ENCODE measurements at places on chromosomes 11 and 22. TPM values are rescaled to one million over a fixed set of nuclear protein-coding genes. Genes with fewer than 3 reads are reported as not detected.

DNA sequence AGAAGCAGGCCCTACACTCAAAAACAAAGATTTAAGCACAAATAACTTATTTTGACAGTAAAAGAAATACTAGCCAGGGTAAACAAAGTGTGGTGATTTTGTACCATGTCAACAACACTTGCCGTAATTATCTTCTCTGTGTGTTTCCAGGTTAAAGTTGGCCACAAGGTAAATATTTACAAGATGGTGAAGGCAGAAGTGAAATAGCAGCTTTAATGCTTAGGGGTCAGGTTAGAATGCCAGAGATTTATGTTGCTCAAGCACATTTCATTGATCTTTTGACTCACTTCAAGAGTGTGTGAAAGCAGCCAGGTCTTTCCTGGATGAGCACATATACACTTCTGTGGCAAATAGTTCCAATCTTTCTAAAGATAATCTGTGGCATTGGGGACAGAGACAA, 270.2 kb upstream of the LUZP2 start:
- H3K36me3 ChIP-seq = no peaks in the 10 kb centered on the region
- no peak for DNase-seq
- no peaks in the 10 kb centered on the region for H3K27me3 ChIP-seq
- H3K27ac ChIP-seq = no peak overlapping the region

- peaks cover 5% of the 10 kb centered on the region for H3K4me1 ChIP-seq
- no peak overlapping the region for H3K4me3 ChIP-seq
- H3K27me3 ChIP-seq = no peaks in the 10 kb centered on the region
- DNase-seq = no peak
Measured at GRCh38 chr22:19214078-19214473, 35.5 kb upstream of the SLC25A1 start.

- no peak for DNase-seq
- no peaks in the 10 kb centered on the region for H3K36me3 ChIP-seq
- peak overlapping the region; percentile 51 for H3K4me3 ChIP-seq
- no peaks in the 10 kb centered on the region for H3K27me3 ChIP-seq
- H3K4me1 ChIP-seq = peaks cover 8% of the 10 kb centered on the region
Measured at GRCh38 chr11:2995031-2995561, 3.0 kb upstream of the NAP1L4 start.

DNA sequence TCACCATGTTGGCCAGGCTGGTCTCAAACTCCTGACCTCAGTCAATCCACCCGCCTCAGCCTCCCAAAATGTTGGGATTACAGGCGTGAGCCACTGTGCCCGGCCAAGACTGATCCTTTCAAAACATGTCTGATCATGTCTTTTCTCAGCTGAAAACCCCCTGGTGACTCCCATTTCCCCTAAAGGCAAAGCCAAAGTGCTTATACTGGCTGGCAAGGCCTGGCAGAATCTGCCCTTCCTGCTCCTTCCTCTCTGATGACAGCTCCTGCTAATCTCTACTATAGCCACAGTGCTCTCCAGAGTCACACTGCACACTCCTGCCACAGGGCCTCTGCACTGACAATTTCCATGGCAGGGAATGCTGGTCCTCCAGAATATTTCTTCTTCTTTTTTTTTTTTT, 2.6 kb upstream of the MCHR1 start:
- no peak overlapping the region for H3K27ac ChIP-seq
- DNase-seq = no peak
- peaks cover 29% of the 10 kb centered on the region for H3K27me3 ChIP-seq
- H3K4me3 ChIP-seq = no peak overlapping the region
- H3K4me1 ChIP-seq = peaks cover 21% of the 10 kb centered on the region

- no peak overlapping the region for H3K4me3 ChIP-seq
- no peak overlapping the region for H3K27ac ChIP-seq
- peaks cover 56% of the 10 kb centered on the region for H3K4me1 ChIP-seq
- H3K27me3 ChIP-seq = no peaks in the 10 kb centered on the region
- H3K36me3 ChIP-seq = peaks cover 20% of the 10 kb centered on the region
Measured at GRCh38 chr11:61150706-61151544, 10.3 kb downstream of the VPS37C start.

DNA sequence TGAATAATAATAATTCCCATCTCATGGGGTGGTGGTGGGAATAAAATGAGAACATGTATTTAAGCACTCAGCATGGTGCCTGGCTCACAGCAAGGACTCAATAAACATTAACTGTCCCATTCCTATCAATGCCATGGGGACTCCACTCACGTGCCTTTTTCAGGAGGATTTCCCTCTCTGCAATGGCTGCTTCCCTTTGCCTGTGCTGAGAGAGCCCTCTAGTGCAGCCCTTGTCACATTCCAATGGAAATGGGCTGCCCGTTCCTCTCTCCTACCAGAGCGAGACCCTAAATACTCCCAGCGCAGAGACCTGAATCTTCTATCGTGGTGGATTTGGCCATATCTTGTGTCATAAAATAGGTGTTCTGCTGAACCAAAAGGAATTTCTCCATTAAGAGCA, 621.5 kb upstream of the B3GAT1 start:
- DNase-seq = peak; percentile 29
- no peak overlapping the region for H3K4me3 ChIP-seq
- H3K27ac ChIP-seq = no peak overlapping the region
- no peaks in the 10 kb centered on the region for H3K4me1 ChIP-seq

DNA sequence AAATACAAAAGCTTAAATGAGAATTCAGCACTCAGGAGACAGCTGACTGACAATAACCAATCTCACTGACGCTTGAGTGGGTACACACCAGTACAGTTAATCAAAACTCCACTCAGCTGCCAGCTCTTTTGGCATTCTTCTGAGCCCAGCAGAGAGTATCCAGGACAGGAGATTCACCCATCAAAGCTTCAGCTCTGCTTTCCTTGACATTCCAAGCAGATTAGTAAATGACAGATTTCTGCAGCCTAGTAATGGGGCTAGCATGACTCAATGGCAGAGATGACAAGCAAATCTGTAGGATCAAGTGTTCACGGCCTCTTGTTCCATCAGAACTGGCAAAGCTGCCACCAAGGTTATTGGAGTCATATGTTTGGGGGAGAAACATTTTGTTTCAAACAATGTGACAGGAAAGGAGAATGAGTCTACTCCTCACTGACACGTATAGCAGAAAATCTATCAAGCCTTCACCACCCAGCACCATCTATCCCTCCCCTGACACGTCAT, 420.0 kb downstream of the DYNC2H1 start:
- H3K4me3 ChIP-seq = no peak overlapping the region
- no peaks in the 10 kb centered on the region for H3K36me3 ChIP-seq
- no peaks in the 10 kb centered on the region for H3K4me1 ChIP-seq
- no peak overlapping the region for H3K27ac ChIP-seq
- no peaks in the 10 kb centered on the region for H3K27me3 ChIP-seq
- DNase-seq = no peak

DNA sequence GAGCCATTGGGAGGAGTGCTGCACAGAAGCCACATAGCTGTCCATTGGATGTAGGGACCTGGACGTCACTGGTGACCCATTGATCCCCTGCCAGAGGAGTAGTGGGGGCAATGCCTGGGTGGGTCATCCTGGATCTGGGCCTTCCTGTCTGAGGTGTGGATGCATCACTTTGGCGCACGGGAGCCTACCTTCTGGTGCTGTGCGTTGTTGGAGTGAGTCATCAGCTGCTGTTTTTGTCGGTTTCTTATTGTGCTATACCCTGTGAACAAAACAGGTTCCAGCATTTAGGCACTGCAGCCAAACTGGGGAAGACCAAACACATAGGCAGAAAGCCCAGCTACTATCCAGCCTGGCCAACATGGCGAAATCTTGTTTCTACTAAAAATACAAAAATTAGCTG, 3.2 kb downstream of the TAF6L start:
- peaks cover 16% of the 10 kb centered on the region for H3K36me3 ChIP-seq
- H3K4me1 ChIP-seq = peaks cover 27% of the 10 kb centered on the region
- peak overlapping the region; percentile 59 for H3K4me3 ChIP-seq
- no peak overlapping the region for H3K27ac ChIP-seq
- H3K27me3 ChIP-seq = no peaks in the 10 kb centered on the region
- DNase-seq = no peak

DNA sequence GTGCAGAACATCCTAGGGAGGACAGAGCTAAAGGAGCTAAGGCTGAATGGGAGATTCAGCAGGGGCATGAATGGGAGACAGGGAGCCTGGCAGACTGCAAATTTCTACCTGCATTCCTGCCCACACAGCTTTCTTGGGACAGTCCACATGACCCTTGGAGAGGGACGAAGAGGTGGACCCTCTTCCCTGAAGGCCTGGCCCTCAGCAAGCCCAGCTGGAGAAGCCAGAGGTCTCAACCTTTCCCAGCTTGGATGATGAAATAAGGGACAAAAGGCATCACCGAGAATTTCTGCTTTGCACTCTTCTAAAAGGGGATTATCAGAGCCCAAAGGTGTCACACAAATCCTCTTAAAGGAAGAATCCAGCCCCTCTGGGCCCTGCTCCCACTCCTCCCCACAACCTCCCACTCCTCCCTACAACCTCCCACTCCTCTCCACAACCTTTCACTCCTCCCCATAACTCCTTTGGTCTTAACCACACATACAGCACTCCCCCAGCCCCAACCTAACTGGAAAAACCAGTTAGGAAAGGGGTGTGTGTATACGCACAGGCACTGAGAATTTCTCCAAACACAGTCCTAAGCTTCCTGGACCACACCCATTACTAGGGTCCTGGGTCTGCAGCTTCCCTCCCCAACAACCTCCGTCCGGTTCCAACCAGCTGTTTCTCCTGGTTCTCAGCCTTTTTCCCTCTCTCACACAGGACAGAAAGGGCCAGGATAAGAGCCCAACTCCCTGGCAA, 38.4 kb downstream of the RPL27A start:
- DNase-seq = no peak
- peak overlapping the region; percentile 90 for H3K27ac ChIP-seq
- H3K36me3 ChIP-seq = peaks cover 10% of the 10 kb centered on the region
- no peak overlapping the region for H3K4me3 ChIP-seq
- H3K4me1 ChIP-seq = peaks cover 35% of the 10 kb centered on the region

- no peaks in the 10 kb centered on the region for H3K36me3 ChIP-seq
- H3K4me3 ChIP-seq = no peak overlapping the region
Measured at GRCh38 chr11:106503901-106504300, 426.4 kb downstream of the AASDHPPT start.

GRCh38 chr11:13140028-13140870, 131.1 kb downstream of the RASSF10 start:
- peaks cover 45% of the 10 kb centered on the region for H3K4me1 ChIP-seq
- H3K27ac ChIP-seq = peak overlapping the region; percentile 79
- no peak for DNase-seq
- no peaks in the 10 kb centered on the region for H3K36me3 ChIP-seq

GRCh38 chr11:11843211-11843621, 1.4 kb downstream of the USP47 start:
- no peak for DNase-seq
- H3K4me1 ChIP-seq = peaks cover 11% of the 10 kb centered on the region
- H3K4me3 ChIP-seq = no peak overlapping the region
- no peak overlapping the region for H3K27ac ChIP-seq

SYT13 gene
- total RNA-seq = 1.7 TPM

MS4A3 gene
- total RNA-seq = not detected

APOL4 gene
- not detected for total RNA-seq

DCHS1 gene
- total RNA-seq = 40.4 TPM

OPCML gene
- 0.91 TPM for total RNA-seq

APOBEC3C gene
- 9.5 TPM for total RNA-seq

TRIOBP gene
- 53.2 TPM for total RNA-seq

CCDC81 gene
- total RNA-seq = 2.1 TPM

PKDREJ gene
- not detected for total RNA-seq

PLXNB2 gene
- total RNA-seq = 128 TPM

All from neural crest cell (in vitro differentiated cells).